ENCODE measurements at places on chromosomes 7 and 10.

GRCh38 chr10:122981066-122981464, 864 bp downstream of the PSTK start:
- no peak for DNase-seq

GRCh38 chr7:24727154-24728120, 29.8 kb downstream of the GSDME start:
- DNase-seq, result no peak

DNA sequence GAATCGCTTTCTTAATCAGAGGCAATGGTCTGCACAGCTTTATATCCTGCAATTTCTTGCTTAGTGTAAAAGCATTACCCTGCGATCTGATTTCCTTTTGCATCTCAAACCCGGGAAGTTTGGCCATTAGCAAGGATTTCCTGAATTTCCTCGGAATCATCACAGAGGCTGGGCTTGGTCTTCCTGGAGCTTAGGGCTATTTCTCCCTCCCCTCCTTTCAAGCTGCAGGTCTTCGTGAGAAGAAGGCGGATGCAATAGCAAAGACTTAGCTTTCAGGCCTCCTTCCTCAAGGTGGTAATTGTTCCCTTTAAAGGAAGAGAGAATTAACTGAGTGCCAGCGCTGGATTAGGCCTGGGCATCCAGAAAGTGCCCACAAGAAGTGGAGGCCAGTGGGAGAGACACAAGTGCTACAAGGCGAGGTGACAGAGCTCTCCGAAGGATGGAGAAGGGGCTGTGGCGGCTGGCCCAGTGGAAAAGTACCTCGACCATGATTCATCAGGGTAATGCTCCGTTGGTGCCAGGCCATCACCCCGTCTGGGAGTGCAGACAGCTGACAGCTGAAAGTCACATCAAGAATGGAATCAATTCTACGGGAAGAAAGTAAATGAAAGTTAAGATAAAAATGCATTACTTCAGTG, 4.0 kb upstream of the ARMS2 start:
- DNase-seq, result no peak

DNA sequence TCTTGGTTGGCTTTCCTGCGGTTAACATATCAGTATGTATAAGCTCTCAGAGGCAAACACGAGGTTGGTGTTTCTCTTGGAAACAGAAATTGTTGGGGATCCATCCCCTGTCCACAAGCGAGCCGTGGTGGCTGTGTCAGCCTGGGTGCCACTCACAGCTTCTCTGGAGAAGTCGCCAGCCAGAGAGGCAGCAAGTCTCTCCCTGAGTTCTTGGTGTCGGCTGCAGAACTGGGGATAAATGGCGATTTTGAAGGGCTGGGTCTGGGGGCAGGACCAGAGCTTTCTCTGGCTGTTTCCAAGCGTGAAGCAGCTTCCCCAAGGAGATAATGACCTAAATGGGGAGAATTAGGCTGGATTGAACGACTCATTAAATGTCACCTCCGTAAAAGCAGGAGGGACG, 335.3 kb downstream of the GLRX3 start:
- DNase-seq, result no peak

DNA sequence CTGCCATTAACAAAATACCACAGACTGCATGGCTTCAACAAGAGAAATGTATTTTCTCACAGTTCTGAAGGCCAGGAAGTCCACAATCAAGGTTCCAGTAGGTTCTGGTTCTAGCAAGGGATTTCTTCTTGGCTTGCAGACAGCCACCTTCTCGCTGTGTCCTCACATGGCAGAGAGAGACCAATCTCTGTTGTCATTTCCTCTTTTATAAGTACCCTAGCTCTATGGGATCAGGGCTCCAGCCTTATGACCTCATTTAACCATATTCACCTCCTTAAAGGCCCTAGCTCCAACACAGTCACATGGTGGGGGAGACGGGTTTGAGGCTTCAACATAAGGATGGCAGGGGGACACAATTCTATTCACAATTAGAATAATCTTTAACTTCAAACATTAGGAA, 23.6 kb downstream of the ABI1 start:
- no peak for DNase-seq

Data from fibroblast of skin of left quadriceps (primary cell).